ENCODE measurements at places on chromosomes 2 and 18.
A peak's percentile ranks its signal among the peaks of the same experiment; 100 is the strongest.

GRCh38 chr2:166784296-166784946 lies 103.9 kb upstream of the XIRP2 start:
- H3K4me3 ChIP-seq, result no peak overlapping the region
- H3K36me3 ChIP-seq, result no peaks in the 10 kb centered on the region
- H3K27ac ChIP-seq, result no peak overlapping the region
- H3K27me3 ChIP-seq, result no peaks in the 10 kb centered on the region

GRCh38 chr18:79527656-79528315 lies 132.1 kb downstream of the NFATC1 start:
- DNase-seq, result peak; percentile 52
- H3K27ac ChIP-seq, result no peak overlapping the region
- H3K27me3 ChIP-seq, result no peaks in the 10 kb centered on the region
- H3K36me3 ChIP-seq, result peaks cover 6% of the 10 kb centered on the region
- H3K4me1 ChIP-seq, result peaks cover 34% of the 10 kb centered on the region

DNA sequence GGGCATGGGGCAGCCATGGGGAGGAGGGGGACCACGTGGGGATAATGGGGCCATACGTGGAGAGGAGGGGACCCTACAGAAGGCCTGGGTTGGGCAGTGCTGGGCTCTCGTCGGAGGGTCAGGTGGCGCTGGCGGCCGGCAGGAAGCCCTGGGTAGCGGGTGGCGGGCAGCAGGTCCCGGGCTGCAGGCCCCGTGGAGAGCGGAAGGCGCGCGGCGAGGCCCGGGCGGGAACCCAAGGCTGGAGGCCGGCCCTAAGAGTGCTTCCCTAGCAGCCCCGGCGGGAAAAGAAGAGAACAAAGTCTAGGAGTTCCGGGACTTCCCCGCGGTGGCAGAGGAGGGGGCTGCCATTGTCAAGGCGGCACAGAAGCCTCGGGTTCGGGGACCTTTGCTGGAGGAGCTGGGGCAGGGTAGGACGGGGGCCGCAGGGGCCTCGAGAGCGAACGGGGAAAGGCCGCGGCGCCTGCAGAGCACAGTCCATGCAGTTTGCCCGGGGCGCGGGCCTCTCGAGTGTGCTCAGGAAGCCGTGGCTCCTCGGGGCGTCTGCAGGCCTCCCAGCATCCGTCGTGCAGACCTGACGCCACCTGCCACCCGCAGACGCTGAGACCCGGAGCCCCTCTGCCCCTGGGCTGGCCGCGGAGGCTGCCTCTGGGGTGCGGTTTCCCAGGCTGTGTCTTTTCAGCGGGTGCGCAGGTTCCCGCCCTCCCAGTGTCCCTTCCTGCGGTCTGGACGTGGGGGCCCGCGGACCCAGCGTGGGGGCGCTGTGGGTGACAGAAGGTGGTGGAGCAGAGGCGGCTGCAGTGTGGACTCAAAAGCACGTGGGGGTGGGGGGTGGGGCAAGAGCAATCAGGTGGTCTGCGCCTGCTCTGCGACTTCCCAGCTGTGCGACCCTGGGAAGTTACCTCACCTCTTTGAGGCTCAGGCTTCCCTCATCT lies 19.4 kb upstream of the NCL start:
- peak overlapping the region; percentile 85 for H3K27ac ChIP-seq
- no peak for DNase-seq
- H3K4me3 ChIP-seq, result peak overlapping the region; percentile 54

- no peaks in the 10 kb centered on the region for H3K4me1 ChIP-seq
- peaks cover 9% of the 10 kb centered on the region for H3K36me3 ChIP-seq
- H3K27me3 ChIP-seq, result no peaks in the 10 kb centered on the region
- DNase-seq, result no peak
- no peak overlapping the region for H3K27ac ChIP-seq
These were observed 42.2 kb upstream of the TBR1 start for GRCh38 chr2:161373942-161374341.

DNA sequence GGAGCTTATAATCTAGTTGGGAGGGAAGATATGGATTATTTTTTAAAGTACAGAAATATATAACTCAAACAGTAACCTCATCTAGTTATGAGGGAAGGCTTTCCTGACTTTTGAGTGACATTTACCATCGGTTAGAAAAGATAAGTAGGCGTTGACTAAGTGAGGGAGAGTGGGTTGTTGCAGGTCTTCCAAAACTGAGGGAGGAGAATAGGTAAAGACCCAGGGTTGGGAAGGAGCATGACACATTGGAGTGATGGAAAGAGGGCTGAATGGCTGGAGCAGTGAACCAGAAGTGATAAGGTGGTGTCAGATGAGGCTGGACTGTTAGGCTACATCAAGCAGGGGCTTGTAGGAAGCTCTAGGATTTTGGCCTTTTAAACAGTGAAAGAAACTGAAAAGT lies 10.6 kb upstream of the NUP35 start:
- no peaks in the 10 kb centered on the region for H3K4me1 ChIP-seq
- H3K36me3 ChIP-seq, result no peaks in the 10 kb centered on the region
- H3K27ac ChIP-seq, result no peak overlapping the region
- H3K4me3 ChIP-seq, result no peak overlapping the region

GRCh38 chr18:48219810-48220499 lies 189.2 kb downstream of the ZBTB7C start:
- H3K27ac ChIP-seq, result no peak overlapping the region
- H3K4me3 ChIP-seq, result no peak overlapping the region
- no peaks in the 10 kb centered on the region for H3K27me3 ChIP-seq
- no peak for DNase-seq
- peaks cover 14% of the 10 kb centered on the region for H3K4me1 ChIP-seq

DNA sequence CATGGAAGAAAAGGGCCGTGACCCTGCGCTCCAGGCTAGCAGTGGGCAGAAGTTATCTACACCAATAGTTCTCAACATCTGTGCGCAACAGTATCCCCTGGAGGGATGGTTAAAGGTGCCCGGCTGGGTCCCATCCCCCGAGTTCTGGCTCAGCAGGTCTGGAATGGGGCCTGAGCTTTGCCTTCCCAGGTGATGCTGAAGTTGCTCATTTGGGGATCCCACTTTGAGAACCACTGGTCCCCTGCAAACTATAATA lies 31.1 kb downstream of the DNMT3A start:
- no peaks in the 10 kb centered on the region for H3K27me3 ChIP-seq
- peaks cover 86% of the 10 kb centered on the region for H3K4me1 ChIP-seq
- H3K4me3 ChIP-seq, result no peak overlapping the region
- H3K27ac ChIP-seq, result no peak overlapping the region
- DNase-seq, result no peak
- H3K36me3 ChIP-seq, result peaks cover 5% of the 10 kb centered on the region
